Stimulated activated CD4-positive, alpha-beta T cell treated with anti-CD3 and anti-CD28 coated beads, Interleukin-15, amount 100 ng/mL, for 1 hour (primary cell): ENCODE measurements at places on chromosomes 1 and 21.

- DNase-seq = no peak
Measured at GRCh38 chr1:99004861-99005442, at the start of gene PLPPR5. Gene PLPPR5, minus strand, starts transcription at chr1:99004861. Its CDS starts 190 bp downstream, at chr1:99004671.

DNA sequence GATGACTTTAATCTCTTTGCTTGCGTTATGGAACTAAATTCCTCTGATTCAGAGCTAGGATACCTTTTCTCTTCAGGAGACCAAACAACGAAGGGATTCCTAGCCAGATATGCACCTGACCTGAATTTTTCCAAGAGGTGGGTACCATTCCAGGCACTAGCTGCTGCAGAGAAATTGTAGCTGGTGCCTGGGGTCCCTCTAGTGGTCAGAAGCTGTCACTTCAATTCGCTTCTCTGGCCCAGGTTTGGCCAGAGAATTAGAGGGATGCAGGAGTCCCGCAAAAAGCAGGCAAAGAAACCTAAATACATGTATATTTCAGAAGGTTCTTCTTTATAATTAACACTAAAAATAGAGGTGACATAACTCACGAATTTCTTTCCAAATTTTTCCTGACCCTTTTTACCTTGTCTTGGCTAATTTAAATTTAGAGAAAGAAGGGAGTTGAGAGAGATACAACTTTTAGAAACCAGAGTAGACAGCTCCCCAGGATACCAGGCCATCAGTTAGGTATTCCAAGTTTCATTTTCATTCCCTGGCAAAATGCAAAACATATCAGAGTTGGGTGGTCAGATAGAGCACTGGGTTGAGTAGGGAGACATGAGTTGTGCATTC lies 9.6 kb downstream of the ACKR1 start:
- no peak for DNase-seq

DNA sequence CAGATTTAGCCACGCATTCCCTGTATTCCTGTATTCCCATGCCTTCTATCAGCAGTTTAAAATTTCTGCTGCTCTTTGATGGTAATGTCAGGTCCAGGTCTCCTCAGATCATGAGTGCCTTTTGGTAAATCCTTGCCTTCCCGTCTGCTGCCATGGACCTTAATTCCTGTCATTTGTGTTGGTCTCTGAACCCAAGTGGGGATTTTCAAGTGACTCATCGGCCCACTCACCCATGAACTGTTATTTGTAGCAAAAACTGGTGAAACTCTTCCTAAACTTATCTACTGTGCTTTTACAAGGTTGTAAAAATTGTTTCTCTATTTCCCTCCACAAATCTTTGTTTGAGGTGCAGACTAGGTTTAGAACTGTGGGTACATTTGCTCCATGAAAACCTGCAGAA lies 47.4 kb downstream of the ACTN2 start:
- DNase-seq = no peak

DNA sequence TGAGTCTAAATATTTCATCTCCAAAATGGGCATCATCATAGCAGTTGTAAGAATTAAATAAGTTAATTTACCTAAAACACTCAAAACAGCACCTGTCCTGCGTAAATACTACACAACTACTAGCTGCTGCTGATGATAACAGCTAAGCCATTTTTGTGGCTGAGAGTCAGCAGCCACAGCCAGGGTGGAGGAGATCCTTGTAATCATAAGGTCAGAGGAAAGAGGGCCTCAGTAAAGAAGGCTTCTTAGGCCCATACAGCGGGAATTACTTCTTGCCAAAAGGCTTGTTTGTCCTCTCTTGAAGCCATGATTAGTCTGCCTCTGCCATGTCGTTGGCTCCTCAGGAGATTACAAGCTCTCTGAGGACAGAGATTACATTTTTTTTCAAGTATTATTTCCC lies 245.0 kb downstream of the FGGY start:
- DNase-seq = no peak

DNA sequence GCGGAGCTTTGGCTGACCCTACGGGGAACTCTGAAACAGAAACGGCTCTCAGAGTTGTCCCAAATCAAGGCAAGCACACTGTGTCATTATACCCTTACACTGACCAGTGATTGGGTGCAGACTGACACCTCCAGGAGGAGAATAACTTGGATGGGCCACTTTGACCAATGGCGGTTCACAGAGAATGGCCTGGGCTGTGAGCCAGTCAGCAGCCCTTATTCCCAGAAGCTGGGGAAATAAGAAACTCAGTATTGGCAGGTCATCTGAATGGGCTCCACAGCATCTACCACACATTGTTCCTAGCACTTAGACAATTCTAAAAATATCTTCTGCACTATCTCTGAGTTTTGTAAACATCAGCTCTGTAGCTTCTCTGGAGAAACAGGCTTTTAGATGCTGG lies 265.2 kb downstream of the ADGRL2 start:
- DNase-seq = no peak

DNA sequence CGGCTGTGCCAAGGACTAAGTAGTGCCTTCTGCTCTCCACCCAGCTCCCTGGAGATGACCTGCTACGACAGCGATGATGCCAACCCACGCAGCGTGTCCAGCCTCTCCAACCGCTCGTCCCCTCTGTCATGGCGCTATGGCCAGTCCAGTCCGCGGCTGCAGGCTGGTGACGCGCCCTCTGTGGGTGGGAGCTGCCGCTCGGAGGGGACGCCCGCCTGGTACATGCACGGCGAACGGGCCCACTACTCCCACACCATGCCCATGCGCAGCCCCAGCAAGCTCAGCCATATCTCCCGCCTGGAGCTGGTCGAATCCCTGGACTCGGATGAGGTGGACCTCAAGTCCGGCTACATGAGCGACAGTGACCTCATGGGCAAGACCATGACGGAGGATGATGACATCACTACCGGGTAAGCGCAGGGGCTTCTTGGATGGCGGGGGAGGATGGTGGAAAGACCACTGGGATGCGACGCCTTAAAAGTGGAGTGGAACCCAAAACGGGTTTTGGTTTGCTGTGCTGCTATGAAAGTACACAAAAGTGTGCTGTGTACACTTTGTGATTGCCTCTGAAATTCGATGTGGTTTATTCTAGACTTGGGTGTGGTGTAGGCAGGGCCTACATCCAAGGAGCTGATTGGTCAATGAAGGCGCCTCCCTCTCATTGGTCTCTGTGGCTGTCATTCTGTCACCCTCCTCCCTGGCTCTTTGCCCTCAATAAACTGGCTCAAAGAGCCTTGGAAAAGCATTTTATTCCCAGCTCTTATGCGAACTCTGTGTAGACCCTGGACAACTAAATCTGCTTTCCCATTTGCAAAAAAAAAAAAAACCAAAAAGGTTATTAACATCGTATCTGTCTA lies 110.4 kb upstream of the IPO9 start:
- DNase-seq = no peak
